GM23248 (cell line): ENCODE measurements at places on chromosomes 7 and 10.
A peak's percentile ranks its signal among the peaks of the same experiment; 100 is the strongest.

DNA sequence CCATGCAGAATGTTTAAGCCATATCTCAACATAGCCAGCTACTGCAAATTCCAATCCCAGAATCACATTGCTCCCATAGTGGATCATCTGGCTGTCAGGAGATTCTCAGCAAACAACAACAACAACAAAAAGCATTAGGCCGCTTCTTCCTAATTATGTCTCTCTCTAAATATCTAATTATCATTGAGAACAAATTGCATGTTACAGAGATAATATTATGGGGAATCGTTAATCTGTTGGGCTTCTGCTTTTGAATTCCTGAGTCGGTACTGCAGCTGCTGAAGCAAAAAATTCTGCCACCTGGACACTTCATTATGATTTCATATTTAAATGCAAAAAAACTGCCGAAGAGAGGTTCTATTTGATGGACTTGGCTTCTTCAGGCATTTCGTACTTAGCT lies 388.7 kb downstream of the GFRA1 start:
- no peak for DNase-seq

DNA sequence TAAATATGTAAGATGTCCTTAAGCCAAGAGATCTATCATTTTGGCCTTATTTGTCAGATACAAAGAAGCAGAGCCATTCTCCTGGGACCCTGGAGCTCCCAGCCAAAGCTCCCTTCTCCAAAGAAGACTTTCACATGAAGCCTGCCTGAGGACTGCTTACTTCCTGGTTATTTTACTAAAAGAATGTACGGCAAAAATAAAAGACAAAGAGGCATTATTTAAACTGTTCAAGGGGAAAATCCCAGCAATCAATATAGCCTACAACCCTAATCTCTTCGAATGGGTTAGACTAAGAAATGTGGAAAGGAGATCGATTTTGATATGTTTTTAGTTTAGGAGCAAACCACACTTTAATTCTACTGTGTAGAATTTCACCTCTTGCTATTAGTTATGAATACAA lies 237.9 kb upstream of the CTBP2 start:
- no peak for DNase-seq

- peak; percentile 71 for DNase-seq
These were observed 150.2 kb downstream of the REEP3 start for GRCh38 chr10:63671317-63671937.

DNA sequence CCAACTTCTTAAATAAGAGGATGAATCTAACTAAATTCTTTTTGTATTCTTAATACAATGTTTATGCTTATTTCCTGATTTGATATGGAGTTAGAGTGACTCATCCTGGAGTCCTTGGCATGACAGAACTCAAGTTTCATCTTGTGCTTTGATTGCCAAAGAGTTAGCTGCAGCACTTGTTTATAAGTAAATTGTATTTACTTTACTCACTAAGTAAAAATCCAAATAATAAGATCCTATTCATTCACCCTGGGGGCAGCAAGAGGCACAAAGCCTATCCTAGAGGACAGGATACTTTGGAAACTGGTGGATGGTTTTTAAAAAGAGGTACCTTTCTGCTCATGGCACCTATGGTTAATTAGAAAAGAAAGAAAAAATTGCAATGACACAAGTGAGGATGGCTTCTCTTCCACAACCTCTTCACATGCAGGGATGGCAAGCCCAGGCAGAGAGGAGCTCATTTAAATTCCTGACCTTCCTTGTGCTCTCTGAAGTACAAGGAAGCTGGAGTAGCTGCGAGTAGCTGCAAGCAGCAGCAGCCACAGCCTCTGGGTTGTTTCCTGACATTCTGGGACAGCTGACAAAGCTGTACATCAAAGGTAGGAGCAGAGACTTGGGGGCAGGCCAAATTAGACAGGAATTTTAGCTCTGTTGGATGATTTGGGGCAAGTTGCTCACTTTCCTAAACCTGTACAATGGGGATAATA lies 28.5 kb upstream of the CROT start:
- DNase-seq, result peak; percentile 88

DNA sequence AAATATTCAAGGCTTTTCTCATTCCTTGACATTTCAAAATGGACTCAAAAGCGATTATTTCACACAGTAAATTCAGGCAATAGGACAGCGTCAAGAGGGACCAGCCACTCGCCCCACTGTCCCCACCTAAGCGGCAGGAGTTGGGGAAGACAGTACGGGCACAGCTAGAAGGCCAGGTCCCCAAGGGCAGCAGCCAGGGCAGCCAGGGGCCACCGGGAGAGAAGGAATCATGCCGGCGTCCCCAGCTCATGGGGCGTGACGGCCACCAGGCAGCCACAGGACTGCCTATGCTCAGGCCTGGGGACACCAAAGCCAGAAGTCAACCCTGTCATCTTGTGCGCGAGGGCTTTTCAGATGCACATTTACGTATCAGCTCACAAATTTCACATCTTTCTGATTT lies 225.7 kb upstream of the PPP2R2D start:
- no peak for DNase-seq
